Fibroblast of skin of scalp (primary cell): ENCODE measurements at places on chromosomes 2 and 18.

- peak; percentile 68 for DNase-seq
These were observed 80.4 kb downstream of the LPIN2 start for GRCh38 chr18:2932247-2933181.

DNA sequence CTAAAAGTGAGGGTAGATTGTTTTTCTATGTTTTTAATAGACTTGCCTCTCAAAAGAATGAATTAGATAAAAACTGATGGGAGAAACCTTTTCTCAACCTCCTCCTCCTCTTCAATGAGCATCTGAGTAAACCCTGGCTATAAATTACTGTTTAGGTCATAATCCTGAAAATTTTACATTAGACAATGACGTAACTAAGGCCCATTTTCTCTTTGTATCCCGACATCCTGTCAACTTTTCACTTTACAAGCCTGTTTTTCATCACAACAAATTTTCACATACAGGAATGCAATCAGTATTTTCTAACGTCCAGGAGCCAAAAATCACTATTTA is 1.3 kb downstream of the SPIRE1 start:
- DNase-seq, result peak; percentile 22

GRCh38 chr2:117409443-117409842 is 405.0 kb upstream of the DDX18 start:
- DNase-seq, result no peak

- peak; percentile 48 for DNase-seq
These were observed 143.8 kb downstream of the SH3BP4 start for GRCh38 chr2:235095569-235095968.

- no peak for DNase-seq
These were observed 218.2 kb downstream of the ZBTB7C start for GRCh38 chr18:48190994-48191393.

DNA sequence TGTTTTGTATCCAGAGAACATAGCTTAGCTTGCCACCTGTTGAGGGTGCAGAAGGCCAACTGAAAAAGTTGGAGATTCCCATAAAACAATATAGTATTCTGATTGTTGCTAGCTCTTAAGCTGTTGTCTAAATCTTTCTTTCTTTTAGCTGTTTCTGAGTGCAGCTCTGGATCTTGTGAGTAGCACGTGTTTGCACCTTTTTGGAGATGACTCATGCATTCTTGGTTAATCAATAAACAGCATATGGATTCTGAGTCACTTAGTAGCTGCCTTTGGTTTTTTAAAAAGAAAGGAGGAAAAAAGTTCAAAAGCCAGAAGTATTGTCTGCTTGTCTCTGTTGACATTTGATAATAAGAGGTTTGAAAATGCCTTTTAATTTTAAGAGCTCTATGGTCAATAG is 483.0 kb upstream of the FSIP2 start:
- DNase-seq, result no peak

GRCh38 chr2:26578581-26578980 is 62.6 kb downstream of the CIB4 start:
- DNase-seq, result no peak

- no peak for DNase-seq
These were observed 57.0 kb upstream of the KCNG2 start for GRCh38 chr18:79740521-79741361.

DNA sequence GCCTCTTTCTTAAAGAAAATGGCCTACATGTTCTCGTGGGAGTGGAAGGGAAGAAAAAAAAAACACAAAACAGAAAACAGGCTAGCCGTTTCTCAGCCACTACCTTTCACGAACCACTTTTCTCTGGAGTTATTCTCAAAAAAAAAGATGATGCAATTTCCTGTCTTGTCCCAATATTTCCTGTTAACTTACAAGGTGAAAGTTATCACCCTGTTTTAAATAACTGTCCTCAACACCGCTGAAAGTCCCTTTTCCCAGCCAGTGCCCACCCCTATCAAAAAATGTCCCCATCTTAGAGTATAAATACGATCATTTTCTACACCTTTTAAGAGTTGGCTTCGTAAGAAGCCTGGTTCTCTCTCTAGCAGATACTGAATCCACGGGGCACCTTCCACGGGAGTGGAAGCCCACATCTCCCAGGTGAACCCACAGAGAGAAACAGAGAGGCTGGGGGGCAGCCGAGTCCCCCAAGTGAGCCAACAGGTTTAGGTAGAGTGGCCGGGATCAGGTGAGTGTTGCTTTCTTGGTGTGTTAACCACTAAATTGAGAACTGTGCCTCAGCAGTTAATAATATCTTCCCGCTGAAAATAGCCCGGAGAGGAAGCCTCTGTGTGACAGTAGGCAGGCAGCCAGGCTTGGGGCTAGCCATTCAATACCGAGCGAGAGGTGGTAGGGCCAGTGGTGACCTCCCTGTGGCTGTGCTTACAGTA is 15.9 kb downstream of the SMAD7 start:
- DNase-seq, result no peak
